Muscle of arm (tissue), 14 donors: ENCODE measurements at places on chromosomes 5 and 9.

DNA sequence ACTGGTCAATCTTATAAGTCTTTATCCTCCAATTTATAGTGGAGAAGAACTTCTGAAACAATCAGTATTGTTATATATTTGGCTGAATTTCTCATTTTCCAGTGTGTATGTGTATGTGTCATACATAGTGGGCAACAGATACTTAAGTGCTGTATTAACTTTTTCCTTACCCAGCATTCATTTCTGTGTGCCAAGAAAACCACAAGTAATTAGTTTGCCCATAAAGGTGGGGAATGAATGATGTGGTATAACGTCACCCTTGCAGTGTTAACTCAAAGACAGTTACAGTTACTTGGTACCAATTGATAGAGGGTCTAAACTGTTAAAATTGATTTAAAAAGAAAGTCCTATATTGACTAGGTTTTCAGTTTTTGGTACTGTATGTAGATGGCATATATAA, 2.0 kb downstream of the OGN start:
- DNase-seq = no peak

GRCh38 chr9:113220467-113221002, 542 bp downstream of the FKBP15 start:
- no peak for DNase-seq

DNA sequence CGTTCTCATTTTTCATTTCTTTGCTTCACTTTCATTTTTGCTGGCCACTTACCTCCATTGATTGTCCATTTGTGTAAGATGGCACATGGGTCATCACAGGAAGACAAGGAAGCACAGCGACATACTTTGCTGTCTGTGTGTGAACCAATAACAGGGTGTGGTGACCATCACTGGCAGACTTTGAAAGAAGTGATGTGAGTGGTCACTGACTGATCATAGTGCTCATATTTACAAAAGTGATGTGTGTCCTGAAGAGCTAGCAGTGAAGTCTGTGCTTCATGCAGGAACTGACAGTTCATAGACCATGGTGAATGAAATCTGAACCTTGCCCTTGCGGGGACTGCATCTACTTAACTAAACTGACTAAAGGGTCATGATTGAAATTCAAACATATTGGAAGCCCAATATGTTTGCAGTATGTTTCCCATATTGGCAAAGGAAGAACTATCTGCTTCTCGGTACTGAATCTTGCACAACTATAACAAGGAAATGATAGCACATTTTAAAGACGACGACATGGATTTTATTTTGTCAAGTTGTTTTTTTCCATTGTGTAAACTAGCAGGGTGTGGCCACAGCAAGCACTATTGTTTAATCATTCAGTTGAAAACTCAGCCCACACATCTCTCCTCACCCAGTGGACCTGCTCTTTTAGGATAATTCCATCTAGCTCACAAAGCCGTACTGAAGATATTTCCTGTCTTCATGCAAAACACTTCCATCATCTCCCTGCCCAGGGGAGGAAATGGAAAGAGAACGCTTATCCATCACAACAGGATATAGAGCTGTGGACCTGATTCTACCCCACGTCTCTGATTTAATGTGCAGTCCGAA, 232.0 kb upstream of the ANKRD55 start:
- no peak for DNase-seq

DNA sequence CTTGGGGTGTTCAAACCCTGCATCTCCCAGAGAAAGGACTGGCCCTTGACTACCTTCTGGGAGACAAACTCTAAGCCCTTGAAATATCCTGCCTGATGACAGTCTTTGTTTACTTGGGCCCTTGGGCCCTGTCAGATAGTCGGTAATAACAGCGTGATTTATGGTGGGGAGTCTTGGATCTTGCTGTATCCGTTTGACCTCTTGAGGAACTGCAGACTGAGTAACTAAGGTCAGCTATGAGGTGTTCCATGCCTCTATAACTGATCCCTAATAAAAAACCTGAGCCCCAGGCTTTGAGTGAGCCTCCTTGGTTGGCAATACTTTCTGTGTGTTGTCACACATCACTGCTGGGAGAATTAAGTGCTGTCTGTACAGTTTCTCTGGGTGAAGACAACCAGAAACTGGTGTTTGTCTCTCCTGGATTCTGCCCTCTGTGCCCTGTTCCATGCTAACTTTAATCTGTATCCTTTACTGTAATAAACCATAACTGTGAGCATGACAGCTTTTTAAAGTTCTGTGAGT, 56.2 kb upstream of the ANKRD33B start:
- no peak for DNase-seq

- DNase-seq = no peak
Observed at GRCh38 chr9:128384801-128385495, 13.8 kb downstream of the URM1 start.

GRCh38 chr9:3858961-3859360, 333.2 kb upstream of the RFX3 start:
- no peak for DNase-seq

GRCh38 chr9:16307626-16308195, 562.8 kb downstream of the BNC2 start:
- no peak for DNase-seq

DNA sequence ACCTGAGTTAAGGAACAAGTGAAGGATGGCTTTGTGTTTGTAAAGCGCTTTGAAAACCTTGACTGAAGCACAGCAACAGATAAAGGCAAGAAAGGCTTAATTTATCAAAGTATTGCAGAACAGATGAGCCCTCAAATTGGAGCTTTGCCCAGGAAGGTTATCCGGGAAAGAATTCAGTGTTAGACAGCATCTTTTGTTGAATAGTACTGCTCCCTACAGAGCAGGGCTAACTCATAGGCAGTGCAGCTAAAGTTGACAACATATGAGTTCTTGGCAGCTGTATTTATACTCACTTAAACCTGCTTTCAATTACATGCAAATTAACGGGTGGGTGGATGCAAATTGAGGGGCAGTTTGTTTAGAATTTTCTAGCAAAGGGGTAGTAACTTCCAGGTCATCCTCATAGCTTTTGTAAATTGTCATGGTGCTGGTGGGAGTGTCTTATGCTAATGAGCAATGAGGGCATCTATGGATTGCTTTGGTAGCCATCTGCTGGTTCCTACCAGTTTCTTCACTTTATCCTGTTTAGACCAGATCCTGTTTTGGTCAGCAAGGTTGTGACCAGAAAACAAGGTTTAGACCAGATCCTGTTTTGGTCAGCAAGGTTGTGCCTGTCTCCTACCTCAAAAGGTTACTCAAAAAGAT, 105.8 kb downstream of the GDA start:
- no peak for DNase-seq

GRCh38 chr9:92636627-92637026, 33.3 kb downstream of the IPPK start:
- DNase-seq = no peak

- no peak for DNase-seq
Observed at GRCh38 chr9:134432471-134432870, 106.2 kb downstream of the RXRA start.

- DNase-seq = no peak
Observed at GRCh38 chr9:14188011-14188410, 125.9 kb downstream of the NFIB start.

DNA sequence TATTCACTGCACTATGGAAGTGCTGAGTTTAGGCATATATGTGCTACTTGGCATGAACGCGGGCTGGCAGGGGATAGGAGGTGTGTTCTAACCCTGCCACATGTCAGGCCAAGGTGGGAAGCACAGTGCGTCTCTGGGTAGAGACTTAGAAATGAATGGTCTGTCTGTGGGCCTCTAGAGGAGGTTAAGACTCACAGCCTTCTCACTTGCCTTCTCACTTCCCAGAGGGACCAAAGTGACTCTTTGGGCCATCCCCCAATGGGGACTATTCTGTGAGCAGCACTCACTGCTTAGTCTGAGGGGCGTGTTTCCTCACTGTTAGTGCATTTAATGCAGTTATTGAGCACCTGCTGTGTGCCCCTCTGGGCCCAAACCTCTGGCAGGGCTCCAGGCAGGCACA, 2.4 kb upstream of the PITX1 start:
- no peak for DNase-seq

GRCh38 chr5:163540696-163541095, 35.3 kb downstream of the MAT2B start:
- DNase-seq = no peak

DNA sequence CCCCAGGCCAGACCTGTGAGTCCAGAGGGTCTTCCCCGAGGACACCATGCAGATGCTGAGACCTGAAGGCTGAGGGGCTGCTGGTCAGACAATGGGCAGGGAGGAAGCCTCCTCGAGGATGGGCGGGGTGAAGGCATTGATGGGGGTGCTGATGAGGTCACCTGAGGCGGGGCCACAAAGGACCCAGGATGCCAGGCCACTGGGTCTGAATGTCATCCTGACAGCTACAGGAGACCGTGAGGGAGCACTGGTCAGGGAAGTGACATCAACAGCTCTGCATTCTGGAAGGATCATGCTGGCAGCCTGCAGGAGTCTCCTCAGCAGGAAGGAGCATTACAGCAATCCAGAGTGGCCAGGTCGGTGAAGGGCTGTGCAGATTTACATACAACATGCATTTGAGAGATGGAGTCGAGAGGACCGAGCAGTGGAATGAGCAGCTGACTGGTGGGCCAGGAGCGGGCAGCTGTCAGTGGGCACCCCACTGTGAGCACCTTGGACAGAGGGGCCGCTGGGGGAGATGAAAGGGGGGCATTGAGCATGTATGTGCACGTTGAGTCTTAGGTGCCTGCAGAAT, 77.7 kb upstream of the ADAMTS2 start:
- DNase-seq = no peak

DNA sequence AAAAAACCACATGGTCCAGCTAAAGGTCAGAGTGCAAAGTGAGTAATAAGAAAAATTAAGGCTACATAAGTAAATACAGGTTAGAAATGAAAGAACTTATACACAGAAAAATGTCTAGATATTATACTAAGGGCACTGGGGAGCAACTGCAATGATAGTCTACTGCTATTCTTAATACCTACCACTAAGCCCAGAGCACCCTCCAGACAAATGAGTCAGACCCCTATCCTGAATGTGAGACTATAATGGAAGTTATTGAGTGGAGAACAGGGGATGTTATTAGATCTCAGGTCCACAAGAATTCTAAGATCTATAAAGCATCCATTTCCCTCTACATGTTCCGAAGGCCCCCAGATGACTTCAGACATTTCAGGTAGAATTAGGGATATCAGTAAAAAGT, 438.3 kb downstream of the PRELID2 start:
- DNase-seq = no peak
